Tibial artery (tissue), 4 donors: ENCODE measurements at places on chromosomes 16 and 17.
A peak's percentile ranks its signal among the peaks of the same experiment; 100 is the strongest.

- DNase-seq, result no peak
Measured at GRCh38 chr16:65532258-65532657, 410.4 kb upstream of the CDH11 start.

- no peak for DNase-seq
Measured at GRCh38 chr17:4492721-4493561, 5.7 kb upstream of the SPNS2 start.

DNA sequence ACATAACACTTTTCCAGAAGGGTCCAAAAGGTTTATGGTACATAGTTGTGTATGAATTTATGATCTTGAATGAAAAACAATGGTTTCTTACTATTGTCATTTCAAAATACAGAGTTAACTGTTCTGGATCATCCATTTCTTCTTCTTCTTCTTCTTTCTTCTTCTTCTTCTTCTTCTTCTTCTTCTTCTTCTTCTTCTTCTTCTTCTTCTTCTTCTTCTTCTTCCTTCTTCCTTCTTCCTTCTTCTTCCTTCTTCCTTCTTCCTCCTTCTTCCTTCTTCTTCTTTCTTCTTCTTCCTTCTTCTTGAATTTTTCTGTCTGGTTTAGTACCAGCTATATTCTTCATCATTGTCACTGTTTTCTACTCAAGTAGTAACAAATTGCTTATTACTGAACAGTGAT is 47.8 kb downstream of the TNRC6C start:
- DNase-seq, result no peak

DNA sequence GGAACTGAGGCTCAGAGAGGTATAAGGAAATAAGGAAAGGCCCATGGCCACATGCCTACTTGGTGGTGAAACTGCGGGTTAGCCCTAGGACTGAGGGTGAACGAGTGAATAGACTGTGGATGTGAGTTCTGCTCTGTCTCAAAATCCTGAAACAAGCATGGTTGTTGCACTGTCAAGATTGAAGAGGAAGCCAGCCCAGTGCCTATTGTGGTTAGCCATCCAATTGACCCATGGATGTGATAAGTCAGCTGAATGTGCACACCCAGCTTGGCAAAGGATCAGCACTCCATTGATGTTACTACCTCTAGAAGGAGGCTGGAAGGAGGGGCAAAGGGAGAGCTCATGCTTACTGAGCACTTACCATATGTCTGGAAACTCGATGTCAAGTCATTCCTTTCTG is 4.5 kb downstream of the TMEM114 start:
- DNase-seq, result no peak

DNA sequence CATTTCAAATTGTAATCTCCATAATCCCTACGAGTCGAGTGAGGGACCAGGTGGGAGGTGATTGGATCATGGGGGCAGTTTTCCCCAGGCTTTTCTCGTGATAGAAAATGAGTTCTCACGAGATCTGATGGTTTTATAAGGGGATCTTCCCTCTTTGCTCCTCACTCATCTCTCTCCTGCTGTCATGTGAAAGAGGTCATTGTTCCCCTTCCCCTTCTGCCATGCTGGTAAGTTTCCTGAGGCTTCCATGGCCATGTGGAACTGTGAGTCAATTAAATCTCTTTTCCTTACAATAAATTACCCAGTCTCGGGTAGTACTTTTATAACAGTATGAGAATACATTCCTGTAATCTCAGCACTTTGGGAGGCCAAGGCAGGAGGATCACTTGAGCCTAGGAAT is 76.7 kb upstream of the MARCHF10 start:
- DNase-seq, result no peak

DNA sequence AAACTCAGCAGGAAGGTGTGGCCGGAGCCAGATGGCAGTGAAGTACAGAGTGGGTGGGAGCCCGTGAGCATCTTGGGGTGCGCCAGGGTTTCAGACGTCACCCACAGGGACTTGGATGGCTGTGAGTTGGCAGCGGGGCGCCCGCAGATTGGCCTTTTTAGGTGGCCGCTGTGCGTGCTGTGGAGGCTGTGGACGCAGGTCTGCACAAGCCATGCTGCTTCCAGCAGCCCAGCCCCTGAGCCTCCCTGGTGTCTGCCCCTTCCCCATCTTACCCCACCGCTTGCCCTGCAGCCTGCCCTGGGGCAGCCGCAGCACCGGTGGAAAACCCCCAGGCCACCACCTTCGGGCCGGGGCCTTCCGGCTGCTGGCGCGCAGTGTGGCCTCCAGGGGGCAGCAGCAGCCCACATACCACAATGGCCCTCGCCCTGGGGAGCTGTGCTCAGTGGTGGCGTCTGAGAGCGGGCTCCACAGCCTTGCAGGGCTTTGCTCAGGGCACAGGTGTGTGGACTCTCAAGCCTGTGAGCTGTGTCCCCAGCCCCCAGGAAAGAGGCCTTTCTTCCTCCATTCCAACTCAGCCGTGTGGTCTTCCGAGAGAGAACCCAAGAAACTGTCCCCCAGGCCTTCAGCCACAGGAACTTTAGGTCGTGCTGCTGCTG is 11.8 kb downstream of the ENDOV start:
- peak; percentile 61 for DNase-seq

DNA sequence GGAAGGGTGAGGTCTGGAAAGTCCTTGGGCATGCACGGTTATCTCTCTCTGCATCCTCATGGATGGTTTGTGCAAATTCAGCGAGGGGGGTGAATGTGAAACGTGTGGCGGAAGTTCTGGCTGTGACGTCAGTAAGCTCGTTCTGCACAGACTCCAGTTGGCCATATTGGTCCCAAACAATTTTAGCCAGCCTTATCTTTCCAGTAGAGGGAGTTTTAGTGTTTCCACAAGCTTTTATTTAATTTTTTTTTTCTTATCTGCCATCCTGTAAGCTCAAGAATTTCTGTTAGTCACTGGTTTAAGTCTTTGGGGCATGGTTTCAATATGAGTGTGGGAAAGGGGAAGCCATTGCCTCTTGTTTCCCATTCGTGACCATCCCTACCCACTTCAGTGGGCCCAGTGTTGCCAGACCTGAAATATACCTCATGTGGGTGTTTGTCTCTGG is 39.0 kb downstream of the HLF start:
- no peak for DNase-seq

DNA sequence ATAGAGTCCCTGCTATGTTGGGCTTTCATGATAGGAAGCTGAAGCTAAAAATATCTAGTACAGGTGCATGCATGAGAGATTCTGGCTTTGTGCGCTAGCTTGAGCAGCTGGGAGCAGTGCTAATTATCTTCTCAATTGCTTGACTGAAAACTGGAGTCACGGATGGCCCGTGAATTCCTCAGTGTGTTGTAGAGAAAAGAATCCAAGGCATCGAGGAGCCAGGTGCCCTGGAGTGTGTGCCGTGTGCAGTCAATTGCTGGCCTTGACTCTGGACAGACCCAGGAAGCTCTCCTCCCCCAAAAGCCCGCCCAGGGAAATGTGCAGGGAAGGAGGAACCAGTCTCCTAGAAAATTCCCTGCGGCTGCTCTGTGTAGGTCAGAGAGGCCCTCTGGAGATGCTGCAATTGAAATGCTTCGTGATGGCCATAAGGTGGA is 14.2 kb downstream of the LGALS3BP start:
- no peak for DNase-seq

DNA sequence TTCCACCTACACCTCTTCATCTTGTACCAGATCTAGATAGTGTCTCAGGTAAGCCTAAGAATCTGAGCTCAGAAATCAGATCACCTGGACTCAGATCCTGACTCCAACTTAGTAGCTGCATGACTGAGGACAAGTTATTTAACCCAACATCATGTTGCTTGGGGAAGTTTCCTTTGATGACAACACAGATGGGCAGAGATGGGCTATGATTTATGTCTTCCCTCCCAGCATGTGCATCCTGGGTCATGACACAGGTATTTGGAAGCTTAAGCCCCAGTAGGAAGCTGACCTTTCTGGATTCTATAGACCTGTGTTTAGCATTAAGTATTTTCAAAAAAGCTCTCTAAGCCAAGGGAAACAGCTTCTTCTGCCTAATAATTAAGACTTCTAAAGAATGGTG is 12.4 kb upstream of the HEATR6 start:
- no peak for DNase-seq

GRCh38 chr17:80082403-80083135 is 18.8 kb upstream of the GAA start:
- DNase-seq, result peak; percentile 81

GRCh38 chr16:56263711-56264608 is 72.7 kb downstream of the GNAO1 start:
- DNase-seq, result peak; percentile 74

DNA sequence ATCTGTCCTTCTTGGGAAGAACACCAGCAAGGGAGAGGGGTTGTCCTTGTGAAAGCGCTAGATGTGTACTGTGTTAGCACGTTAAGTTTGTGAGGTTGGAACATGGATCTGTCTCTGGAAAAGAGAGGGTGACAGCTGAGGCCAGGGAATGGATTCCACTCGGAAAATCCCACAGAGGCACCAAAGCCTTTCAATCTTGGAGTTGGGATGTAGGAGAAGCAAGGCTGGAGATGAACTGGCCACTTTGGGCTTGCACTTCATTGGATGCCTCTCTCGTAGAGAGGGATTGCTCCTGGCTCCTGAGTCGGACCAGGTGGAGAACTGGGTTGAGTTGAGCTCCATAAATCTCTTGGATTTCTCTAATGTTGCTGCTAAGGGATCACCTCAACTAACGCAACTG is 67.2 kb downstream of the CCDC182 start:
- peak; percentile 28 for DNase-seq

GRCh38 chr16:73329358-73330286 is 281.7 kb upstream of the ZFHX3 start:
- DNase-seq, result no peak

GRCh38 chr17:36525113-36525512 is 9.6 kb downstream of the MYO19 start:
- DNase-seq, result no peak

- DNase-seq, result no peak
Measured at GRCh38 chr17:42844271-42844670, at the start of gene AOC2. TSS of gene AOC2 (plus strand) at chr17:42844580. CDS start at chr17:42844627, 47 bp downstream.

- DNase-seq, result no peak
Measured at GRCh38 chr16:716200-716568, 1.3 kb downstream of the METRN start.

- DNase-seq, result no peak
Measured at GRCh38 chr16:1335996-1336395, 2.6 kb downstream of the BAIAP3 start.

GRCh38 chr17:47251421-47251940 is 2.1 kb upstream of the ITGB3 start:
- DNase-seq, result no peak

GRCh38 chr16:52526830-52527229 is 20.1 kb downstream of the TOX3 start:
- no peak for DNase-seq

DNA sequence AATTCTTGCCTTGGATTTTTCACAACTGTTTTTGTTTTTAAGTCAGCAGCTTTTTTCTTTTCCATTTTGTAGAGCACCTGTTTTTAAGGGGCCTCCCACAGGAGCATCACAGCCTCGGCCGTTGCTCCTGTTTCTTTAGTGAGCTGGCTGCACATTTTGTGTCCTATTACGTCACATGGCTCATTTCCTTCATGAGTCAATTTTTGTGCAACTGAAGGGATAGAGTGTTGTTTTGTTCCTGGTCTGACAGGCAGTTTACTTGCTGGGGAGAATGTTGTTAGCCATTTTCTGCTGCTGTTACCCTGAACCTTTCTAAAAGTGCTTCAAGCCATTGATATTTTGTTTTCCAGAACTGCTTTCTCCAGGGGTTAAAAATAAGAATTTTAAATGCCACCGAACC is 45.0 kb upstream of the CRISPLD2 start:
- DNase-seq, result peak; percentile 64

DNA sequence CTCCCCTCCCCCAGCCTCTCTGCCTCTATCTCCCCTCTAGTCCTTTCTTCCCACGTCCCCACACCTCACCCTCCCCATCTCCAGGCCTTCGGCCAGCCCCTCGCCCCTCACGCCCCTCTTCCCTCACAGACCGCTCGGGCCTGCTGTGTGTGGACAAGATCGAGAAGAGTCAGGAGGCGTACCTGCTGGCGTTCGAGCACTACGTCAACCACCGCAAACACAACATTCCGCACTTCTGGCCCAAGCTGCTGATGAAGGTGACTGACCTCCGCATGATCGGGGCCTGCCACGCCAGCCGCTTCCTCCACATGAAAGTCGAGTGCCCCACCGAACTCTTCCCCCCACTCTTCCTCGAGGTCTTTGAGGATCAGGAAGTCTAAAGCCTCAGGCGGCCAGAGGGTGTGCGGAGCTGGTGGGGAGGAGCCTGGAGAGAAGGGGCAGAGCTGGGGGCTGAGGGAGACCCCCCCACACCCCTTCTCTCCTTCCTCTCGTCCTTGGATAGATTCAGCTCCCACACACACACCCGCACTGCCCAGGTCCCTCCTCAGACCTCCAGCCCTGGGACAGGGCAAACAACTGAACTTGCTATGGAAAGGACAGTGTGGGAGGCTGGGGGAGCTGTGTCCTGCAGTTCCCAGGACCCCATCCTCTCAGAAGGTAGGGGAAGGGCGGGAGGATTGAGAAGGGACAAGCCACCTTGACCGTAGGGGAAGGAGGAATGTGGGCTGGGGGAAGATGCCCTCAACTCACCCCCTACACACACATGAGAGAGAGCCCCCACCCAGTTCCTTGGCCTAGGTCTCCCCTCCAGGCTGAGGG is 11.1 kb downstream of the NR1D1 start:
- DNase-seq, result peak; percentile 26

DNA sequence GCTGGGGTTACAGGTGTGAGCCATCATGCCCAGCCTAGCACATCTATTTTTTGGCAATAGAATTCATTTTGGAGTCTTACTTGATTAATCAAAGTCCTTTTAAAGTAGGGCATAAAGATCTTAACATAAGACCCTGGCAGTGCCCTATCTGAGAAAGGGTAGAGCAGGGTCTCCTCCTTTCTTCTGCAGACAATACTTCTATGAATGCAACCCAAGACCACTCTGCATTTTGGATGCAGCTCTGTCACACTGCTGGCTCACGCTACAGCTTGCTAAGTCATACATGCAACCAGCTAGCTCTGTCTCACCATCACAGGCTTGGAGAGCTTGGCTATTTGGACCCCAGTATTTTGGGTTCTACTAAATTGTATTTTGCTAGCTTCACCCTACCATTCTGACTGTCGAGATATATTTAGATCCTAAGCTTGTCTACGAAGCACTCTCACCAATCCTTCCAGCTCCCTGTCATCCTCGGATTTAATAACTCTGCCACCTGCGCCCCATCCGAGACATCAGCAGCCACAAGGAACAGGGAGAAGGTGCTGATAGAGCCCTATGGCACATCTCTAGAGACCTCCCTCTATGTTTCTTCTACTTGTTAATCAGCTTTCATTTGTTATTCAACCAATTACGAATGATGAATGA is 45.1 kb downstream of the RBFOX3 start:
- DNase-seq, result no peak

- no peak for DNase-seq
Measured at GRCh38 chr16:82042144-82042543, 7.1 kb downstream of the HSD17B2 start.

DNA sequence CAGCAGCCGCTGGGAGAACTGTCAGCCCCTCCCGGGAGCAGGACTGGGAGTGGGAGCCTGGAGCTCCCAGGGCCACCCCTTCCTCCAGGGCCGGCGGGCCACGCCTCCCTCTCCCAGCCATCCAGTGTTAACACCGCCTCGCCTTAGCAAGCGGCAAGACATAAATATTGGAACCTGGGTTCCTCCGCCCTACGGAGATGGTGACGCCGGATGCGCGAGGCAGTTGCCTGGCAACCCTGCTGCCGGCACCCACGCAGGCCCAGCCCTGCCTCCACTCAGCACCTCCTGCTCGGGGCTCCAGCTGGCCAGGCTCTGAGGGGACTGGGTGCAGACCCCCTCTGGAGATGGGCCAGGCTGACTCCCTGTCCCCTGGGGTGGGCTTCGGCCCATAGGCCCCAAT is 27.4 kb upstream of the CACNA1H start:
- DNase-seq, result no peak

- DNase-seq, result no peak
Measured at GRCh38 chr17:1878419-1879121, 48.8 kb downstream of the RPA1 start.
